CMK (cell line): ENCODE measurements at places on chromosomes 5 and 9.
A peak's percentile ranks its signal among the peaks of the same experiment; 100 is the strongest.

- no peak for DNase-seq
Observed at GRCh38 chr9:128323791-128324190, 1.2 kb downstream of the COQ4 start.

DNA sequence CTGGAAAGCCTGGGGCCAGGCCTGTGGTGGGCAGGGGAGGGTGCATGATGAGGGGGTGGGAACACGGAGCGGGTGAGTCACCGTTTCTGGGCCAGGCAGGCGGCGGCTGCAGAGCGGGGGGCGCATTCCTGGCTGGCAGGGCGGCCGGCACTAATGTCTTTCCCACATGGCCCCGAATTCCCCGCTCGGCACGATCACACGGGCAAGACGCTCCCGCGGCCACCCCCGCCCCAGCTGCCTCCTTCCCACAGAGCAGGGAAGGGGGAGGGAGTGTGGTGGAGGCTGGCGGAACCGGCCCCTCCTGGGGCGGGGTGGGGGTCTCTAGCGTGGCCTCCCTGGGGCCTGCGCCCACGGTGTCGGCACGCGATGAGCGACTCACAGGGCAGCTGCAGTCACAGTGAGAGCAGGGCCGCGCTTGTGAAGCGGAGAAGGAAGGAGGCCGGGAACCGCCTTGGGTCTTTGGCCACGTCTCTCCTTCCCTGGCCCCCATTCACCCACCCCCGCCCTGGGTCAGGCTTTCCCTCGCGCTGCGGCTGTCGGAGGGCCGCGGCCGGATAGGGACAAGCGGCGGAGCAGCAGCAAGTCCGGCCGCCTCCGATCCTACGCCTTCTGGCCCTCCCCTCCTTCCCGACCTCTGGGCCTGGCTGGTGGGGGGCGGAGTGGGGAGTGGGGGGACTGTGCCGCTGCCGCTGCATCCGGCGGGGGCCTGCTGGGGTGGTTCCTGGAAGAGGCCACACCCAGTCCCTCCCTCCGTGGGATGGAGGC is 48.9 kb downstream of the CXXC5 start:
- peak; percentile 86 for DNase-seq

DNA sequence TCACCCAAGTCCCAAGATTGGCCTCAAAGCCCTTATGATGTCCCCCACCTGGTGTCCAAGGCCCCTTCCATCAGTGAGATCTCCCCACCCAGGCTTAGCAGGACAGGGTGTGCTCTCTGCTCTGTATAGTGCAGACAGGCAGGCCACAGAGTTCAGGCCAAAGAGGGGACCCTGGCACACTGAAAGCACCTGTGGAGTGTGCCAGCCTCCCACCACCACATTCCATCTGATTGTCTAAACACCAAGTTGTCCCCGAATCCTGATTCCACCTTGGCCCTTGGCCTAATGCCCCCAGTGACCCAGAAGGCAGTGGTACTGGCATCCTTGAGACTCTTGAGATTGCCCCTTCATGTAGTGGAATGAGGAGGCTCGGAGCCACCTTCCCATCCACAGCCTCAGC is 5.4 kb downstream of the SPINK4 start:
- no peak for DNase-seq

- DNase-seq = no peak
Observed at GRCh38 chr5:26757941-26758340, 280.4 kb downstream of the CDH9 start.

- DNase-seq = no peak
Observed at GRCh38 chr5:34009610-34010009, 1.8 kb upstream of the AMACR start.

DNA sequence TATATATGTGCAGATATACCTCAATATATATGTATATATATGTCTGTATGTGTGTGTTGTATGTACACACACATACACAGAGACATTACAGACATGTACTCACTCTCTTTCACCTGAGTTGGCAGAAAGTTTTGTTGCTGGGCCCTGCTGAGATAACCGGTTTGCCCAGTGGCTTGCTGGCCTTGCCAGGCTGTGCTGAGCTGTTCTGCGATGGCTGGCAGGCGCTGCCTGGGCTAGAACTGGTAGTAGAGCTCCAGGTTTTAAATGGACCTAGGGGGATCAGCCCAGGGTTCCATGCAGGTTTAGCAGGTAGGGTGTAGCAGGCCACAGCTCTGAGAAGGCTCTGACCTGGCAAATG is 394.3 kb downstream of the GADD45G start:
- DNase-seq = no peak

- no peak for DNase-seq
Observed at GRCh38 chr5:181120761-181121160, 10.2 kb downstream of the OR2V1 start.

- no peak for DNase-seq
Observed at GRCh38 chr9:131405428-131405827, 11.5 kb downstream of the PRRC2B start.

- DNase-seq = no peak
Observed at GRCh38 chr9:81456431-81457006, 232.8 kb downstream of the TLE1 start.

GRCh38 chr5:32413466-32414263 is 30.9 kb downstream of the ZFR start:
- DNase-seq = no peak

- DNase-seq = no peak
Observed at GRCh38 chr5:116502138-116502537, 72.5 kb downstream of the SEMA6A start.

DNA sequence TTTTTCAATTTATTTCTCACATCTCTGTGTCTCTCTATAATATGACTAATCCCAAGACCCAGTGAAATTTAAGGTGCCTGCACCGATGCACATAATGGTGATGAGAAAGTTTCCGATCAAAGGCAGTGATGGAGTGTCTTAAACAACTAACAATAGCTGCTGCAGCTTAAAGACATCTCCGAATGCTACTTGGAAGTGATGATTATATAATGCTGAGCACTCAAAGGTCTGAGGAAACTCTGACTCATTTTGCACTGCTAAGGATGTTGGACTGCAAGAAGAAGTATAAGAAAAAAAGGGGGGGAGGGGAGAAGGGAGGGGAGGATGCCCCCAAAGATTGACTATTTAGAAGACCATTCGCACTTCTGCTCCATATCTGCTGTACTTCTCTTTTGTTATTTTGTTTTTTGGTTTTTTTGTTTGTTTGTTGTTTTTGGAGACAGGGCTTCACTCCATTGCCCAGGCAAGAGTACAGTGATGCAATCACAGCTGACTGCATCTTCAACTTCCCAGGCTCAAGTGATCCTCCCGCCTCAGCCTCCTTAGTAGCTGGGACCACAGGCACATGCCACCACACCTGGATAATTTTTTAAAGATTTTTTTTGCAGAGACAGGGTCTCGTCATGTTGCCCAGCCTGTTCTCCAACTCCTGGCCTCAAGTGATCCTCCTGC is 192.2 kb downstream of the HSD17B3 start:
- no peak for DNase-seq

GRCh38 chr9:127347831-127348776 is 48.9 kb upstream of the SLC2A8 start:
- DNase-seq = no peak

- DNase-seq = no peak
Observed at GRCh38 chr5:6401410-6401809, 23.1 kb upstream of the MED10 start.

- DNase-seq = no peak
Observed at GRCh38 chr5:28305891-28306290, 1267.5 kb upstream of the CDH9 start.

GRCh38 chr5:93789173-93790067 is 48.0 kb upstream of the POU5F2 start:
- no peak for DNase-seq

GRCh38 chr5:83331842-83332241 is 139.7 kb upstream of the VCAN start:
- no peak for DNase-seq

DNA sequence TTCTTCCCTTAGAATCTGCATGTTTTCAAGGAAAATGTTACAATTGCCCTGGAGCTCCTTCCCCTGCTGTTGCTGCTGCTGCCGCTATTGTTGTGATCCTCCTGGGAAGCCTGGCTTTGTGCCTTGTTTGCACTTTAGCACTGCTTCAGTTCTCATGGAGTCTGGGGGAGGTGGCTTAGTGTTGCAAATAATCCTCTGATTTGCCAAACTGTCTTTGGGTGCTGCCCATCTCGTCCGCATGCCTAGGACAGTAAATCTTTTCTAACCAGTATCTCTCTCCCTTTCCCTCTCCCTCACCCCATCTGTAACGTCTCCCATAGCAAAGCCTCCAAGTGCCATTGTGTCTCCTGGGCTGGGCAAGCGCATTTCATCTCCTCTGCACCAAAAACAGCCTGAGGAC is 30.3 kb downstream of the FAM240B start:
- no peak for DNase-seq

- DNase-seq = no peak
Observed at GRCh38 chr5:160542281-160542680, 120.6 kb downstream of the PTTG1 start.

- DNase-seq = no peak
Observed at GRCh38 chr5:135127439-135128240, 93.6 kb upstream of the PITX1 start.

GRCh38 chr5:77155179-77155785 is 55.2 kb upstream of the PDE8B start:
- DNase-seq = no peak

DNA sequence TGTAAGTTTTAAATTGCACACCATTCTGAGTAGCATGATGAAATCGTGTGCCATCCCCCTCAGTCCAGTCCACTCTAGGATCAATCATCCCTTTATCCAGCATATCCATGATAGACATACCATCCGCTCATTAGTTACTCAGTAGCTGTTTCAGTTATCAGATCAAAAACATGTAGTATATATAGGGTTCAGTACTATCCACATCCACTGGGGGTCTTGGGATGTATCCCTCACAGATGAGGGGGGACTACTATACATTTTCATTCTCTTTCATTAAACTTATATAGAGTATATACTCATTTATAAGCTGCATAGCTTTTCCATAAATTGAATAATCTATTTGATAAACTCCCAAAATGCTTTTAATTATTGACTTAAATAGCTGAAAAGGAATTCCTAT is 67.6 kb downstream of the MEIKIN start:
- no peak for DNase-seq

GRCh38 chr9:114278881-114279570 is 43.9 kb upstream of the ORM1 start:
- no peak for DNase-seq

GRCh38 chr5:135569755-135570452 is 8.9 kb downstream of the CXCL14 start:
- DNase-seq = no peak

GRCh38 chr9:90394871-90395270 is 247.8 kb downstream of the DIRAS2 start:
- no peak for DNase-seq

DNA sequence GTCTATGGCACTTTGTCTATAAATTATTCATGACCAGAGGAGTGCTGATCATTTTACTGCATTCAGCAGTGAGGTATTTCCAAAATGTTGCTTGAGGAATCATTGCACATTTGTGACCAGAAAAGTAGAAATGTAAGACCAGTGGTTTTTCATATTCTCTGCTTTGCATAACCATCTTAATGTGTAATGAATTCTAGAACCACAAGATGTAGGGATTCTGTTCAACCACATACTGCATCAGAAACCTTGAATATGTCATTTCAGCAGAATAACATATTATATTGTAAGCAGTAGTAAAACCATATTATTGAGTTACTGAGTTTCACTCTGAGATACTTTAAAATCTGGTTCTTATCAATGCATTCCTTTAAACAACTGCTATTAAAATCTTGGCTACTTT is 1243.4 kb downstream of the MAT2B start:
- DNase-seq = no peak

- no peak for DNase-seq
Observed at GRCh38 chr9:110714314-110714713, 45.7 kb downstream of the MUSK start.

DNA sequence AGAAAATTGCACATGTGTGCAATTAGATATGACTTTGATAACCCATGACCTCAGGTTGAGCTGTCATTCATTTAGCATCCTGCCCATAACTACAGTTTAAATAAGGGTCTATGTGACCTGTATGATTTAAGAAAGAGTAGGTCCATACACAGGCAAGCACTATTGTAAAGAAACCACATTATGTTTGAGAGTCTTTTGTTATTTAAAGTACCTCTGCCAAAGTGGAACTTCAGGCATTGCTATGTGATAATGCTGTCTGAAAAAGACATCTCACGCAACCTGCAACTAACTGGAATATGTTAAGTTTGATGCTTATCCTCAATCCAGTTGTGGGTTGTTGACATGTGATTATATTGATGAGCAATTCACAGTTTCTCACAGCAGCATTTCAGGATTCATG is 317.0 kb downstream of the TMEM161B start:
- DNase-seq = no peak

DNA sequence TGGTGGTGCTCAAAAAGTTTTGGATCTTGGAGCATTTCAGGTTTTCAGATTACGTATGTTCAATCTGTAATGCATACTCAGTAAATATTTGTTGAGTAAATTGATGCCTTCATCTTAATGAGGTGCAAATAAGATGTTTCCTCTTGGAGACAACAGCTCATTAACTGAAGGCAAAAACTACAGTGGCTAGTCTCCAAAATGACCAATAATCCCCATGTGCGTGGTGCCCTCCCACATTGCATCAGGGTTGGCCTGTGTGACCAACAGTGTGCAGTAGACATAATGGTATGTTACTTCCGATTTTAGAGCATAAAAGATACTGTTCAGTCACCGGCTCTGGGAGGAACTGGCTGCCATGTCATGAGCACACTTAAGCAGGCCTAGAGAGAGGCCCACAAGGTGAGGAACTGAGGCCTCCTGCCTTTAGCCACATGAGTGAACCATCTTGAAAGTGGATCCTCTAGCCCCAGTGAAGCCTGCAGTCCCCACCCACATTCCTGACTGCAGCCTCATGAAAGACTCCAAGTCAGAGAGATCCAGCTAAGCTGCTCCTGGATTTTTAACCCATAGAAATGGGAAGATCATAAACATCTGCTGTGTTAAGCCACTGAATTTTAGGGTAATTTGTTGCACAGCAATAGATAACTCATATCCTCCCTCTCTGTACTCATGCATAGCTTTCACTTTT is 55.7 kb downstream of the LIFR start:
- no peak for DNase-seq

DNA sequence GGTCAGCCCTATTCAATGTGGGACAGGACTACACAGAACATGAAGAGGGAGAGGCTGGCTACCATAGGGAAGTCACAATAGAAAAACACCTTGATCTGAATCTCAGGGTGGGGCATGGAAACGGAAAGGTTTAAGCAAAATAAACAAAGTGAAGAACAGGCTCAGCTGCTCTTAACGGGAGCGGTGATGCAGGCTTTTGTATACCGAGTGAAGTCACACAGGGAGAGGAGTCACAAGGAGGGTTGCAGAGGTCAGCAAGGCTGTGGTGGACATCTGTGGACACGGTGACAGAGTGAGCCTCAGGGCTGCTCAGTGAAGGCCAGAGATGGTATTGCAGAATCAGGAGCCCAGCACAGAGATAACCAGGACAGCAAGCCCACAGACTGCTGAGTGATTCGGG is 30.6 kb upstream of the SEMA4D start:
- no peak for DNase-seq
